Activated naive CD4-positive, alpha-beta T cell (primary cell): ENCODE measurements at places on chromosomes 7 and 10.

GRCh38 chr7:50504646-50505546, 54.7 kb upstream of the FIGNL1 start:
- DNase-seq = no peak

DNA sequence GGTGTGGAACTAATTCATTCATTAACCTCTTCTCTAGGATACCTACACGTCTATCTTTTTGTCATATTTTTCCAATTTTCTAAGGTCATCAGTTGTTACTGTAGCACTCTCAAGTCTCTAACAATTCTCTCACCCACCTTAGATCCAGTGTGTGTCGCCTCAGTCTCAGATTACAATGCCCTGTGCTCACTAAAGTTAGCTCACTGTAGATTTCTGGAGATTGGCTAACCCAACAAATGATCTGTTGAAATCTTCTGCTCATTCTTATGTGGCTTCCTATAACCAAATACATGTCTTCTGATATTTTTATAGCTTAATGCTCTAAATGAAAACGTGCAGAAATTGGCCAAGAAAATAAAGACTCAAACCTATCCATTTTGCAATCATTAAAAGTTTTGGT, 142.6 kb downstream of the SLC25A13 start:
- no peak for DNase-seq

DNA sequence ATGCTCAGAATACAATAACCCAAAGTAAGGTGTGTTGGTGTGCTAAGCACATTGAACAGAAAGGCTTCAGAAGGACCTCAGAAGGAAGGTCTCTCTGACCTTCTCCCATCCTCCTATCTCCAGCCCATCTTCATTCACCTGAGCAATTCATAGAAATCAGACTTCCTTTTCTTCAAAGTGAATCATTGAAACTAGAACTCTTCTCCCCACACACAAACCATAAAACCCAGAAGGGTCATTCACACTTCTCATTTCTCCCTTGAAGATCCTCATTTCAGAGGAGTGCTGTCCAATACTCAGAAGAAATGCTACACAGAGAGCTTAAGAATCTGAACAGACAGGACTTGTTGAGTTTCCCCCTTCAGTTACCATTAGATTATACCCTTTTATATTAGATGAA, 89.5 kb downstream of the VWDE start:
- no peak for DNase-seq

DNA sequence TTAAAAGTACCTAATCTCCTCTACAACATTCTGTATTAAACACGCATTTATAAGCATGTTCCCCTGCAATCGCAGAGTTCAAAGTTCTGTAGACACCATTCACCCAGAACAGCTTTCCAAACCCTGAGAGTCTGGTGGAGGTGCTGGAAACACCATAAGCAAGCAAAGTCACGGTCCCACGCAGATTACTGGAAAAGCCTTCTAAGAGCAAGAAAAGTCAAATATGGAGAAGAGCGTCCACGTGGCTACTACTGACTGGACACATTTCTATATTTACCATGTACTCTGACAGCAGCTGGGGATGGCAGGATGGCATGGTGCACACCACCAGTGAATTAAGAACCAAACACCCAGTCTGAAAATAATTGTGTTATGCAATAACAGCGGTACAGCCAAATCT, 97.7 kb downstream of the PARD3 start:
- DNase-seq = no peak

GRCh38 chr10:119725517-119725827, 378 bp upstream of the INPP5F start:
- no peak for DNase-seq

- no peak for DNase-seq
Observed at GRCh38 chr7:13742811-13743210, 246.7 kb downstream of the ETV1 start.

DNA sequence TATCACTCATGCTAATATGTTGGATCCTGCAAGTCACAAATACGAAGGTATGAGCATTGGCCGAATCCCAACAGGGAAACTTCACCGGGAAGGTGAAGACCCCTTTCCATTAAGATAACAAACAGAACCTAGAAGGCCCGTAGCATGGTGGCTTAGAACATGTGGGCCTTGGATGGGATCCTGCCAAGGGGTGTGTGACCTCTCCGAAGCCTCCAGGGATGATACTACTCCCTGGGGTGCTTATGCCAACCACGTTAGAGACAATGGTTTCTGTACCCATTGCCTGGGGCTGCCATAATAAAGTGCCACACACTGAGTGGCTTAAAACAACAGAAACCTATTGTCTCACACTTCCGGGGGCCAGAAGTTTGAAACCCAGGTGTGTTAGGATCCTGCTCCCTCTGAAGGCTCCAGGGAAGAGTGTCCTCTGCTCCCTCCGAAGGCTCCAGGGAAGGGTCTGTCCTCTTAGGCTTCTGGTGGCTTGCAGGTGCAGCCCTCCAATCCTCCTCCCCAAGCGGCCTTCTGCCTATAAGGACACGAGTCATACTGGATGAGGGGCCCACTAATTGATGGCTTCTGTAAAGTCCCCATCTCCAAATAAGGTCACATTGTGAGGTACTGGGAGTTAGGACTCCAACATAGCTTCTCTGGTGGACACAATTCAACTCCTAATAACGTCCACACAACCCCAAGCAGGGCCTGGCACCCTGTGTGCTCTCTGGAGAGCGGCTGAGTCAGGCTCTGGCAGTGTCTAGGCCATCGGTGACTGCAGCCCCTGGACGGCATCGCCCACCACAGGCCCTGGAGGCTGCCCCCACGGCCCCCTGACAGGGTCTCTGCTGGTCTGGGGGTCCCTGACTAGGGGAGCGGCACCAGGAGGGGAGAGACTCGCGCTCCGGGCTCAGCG, 992 bp upstream of the MGMT start:
- no peak for DNase-seq

DNA sequence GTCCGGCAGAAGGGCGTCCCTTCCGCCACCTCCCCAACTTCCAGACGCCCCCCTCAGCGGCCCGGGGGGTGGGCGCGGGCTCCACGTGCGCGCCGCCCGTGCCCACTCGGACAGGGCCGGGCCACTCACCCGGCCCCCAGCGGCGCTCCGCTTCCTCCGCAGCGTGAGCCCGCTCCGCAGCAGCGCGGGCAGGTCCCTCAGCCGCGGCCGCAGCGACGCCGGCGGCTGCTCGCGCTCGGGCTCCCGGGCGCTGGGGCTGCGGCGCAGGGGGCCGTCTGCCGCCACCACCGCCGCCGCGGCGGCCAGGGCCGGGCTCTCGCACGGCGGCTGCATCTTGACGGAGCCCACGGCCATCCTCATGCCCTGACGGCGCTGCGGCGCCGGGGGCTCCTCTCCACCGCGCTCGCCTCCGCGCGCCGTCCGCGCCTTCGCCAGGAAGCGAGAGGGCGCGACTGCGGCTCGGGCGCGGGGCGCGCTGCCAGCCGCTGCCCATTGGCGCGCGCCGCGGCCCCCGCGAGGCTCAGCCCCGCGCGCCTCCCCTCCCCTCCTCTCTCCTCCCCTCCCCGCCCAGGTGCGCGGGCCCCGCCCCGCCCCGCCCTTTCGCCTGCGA, at the start of gene RAPGEF5:
Gene RAPGEF5 (minus strand): TSS at position 454 of the 610 bp plus-strand sequence. CDS start 94 bp downstream, at position 360.
- no peak for DNase-seq

GRCh38 chr7:31814187-31814586, 127.2 kb downstream of the PPP1R17 start:
- no peak for DNase-seq

- DNase-seq = no peak
Observed at GRCh38 chr7:24141874-24142509, 142.0 kb upstream of the NPY start.

- DNase-seq = no peak
Observed at GRCh38 chr10:86393862-86394455, 27.4 kb upstream of the GRID1 start.

DNA sequence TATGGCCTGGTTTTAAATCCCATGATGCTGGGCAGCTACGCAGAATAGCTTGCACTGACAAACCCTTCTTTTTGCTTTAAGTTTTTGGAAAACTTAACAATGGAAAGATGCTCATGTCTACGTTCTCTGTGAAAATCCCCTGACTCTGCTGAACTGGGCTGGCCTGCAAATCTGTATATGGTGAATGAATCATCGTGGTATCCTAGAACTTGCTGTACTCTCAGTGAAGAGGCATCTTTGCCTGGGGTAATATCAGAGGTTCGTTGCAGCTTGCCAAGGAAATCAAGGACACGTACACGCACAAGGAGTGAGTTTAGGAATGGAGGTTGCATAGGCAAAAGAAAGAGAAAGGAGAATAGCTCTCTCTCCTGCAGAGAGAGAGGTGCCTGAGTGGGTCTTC, 382.0 kb upstream of the ADARB2 start:
- DNase-seq = no peak

GRCh38 chr7:50962962-50963374, 180.3 kb upstream of the GRB10 start:
- DNase-seq = no peak

DNA sequence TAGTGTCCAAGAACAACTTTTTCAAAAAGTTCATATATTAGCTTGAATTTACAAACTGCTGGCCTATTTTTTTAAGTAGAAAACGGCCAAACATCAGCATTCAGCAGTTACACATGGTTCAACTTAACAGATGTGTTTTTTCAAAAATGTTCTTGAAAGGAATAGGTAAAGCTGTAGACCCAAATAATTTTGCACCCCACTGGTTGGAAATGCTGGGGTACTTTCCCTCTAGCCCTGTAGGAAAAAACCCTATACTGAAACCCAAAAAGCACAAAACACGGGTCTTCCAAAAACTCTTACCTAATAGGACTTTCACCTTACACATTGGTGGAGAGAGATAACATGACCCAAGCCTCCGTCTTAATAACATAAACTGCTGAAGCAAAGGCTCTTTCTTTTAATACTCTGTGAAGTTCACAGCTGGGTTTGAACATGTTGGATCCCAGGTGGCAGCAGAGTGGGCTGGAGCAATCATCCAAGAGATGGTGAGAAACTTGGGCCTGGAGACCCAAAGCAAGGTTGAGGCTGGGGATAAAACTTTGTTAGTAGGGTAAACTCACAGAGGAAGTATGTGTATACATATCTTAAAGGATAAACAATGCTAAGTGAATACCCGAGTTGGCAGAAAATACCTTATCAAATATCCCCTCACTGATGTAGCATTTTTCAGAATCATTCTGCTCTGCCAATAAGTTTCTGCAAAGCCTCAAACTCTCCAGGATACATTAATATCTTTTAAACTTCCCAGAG, 629 bp upstream of the DNAJC9 start:
- DNase-seq = no peak

DNA sequence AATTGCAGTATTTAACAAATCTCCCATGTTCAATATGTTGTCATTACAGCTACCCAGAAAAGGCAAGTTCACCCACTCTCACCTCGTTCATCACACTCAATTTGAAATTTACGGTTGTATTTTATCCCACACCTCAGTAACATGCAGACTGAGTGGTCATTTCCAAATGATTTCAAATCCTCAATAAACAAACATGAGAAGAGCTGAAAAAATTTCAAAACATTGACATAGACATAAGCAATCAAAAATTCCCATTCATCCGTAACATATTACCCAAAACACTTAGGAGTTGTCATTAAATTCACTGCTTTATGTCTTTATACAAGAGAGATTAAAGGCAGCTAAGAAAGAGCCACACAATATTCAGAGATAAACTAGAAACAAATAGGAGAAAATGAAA, 61.7 kb upstream of the NEBL start:
- DNase-seq = no peak

GRCh38 chr10:58638388-58638787, 125.7 kb downstream of the BICC1 start:
- no peak for DNase-seq

DNA sequence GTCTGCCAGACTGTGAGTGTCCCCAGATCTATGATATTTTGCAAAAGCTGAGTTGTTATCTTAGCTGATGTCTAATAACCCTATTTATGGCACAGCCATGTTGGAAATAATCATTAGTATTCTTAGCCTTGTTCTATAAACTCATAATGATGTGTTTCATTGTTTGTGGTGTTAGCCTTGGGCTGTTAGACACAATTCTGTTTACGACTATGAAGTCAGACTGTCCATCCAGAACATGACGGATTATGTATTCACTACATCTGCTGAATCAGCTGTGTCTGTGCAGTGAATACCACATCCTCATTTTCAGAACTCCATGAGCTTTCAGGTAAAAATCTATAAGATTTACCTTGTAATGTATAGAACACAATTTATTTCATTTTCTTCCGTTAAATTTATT, 577.1 kb downstream of the NRG3 start:
- no peak for DNase-seq

- DNase-seq = no peak
Observed at GRCh38 chr10:114328874-114329273, 75.4 kb downstream of the AFAP1L2 start.

DNA sequence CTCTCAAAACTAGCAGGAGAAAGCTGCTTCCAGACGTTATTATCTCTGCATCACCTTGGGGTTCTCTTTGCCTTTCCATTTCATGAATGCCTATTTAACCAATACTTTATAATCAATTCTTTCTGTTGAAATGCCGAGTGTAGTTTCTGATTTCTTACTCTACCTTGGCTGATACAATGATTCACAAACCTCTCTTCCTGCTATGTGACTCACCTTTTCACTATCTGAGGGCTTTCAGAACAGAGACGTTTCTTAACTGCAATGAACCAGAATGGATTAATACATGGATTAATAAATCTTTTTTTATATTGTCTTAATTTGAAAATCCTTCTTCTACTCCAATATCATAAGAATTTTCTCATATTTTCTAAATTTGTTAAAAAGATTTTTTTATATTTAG, 46.4 kb upstream of the ZNF746 start:
- no peak for DNase-seq

DNA sequence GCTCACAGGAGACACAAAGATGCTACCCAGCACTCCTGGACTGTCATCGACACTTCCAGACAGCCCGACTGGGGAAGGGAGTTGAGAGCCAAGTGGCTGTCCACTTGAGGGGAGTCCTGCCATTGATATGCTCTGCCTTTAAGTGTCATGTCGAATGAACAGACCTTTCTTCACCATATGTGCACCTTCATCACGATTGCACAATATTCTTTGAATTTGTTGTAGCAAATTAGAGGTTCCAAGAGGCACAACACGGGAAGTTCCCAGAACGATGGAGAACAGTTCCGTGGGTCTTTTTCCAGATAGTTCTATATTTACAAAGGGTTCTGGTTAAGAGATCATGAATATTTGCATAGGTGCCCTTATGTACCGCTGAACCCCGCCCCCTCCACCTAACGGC, 16.0 kb downstream of the SLC18A2 start:
- no peak for DNase-seq

DNA sequence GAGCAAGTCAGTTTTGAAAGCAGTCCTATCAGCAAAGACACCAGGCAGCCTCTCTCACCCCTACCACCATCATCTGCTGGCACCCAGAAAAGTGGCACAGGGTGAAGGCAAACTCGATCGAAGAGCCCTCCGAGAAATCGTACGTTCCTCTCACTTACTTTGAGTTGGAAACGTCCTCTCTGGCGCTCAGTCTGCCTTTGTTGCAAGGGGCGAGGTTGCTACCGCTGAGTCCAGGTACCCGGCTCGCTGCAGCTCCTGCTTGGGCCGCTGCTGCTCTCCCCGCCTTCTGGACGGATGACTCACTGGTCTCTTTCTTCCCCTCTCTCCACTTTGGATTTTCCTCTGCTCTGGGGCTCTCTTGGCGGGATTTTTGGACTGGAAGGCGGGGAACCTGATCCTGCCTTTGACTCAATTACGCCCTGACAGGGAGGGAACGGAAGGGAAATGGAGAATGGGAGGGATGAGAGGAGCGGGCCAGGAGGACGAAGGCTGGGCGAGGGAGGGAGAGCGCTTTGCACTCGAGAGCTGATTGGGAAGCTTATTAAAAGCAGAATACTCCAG, at the start of gene PTN:
Gene PTN (minus strand): TSS at position 453 of the 561 bp plus-strand sequence. CDS start 88,760 bp downstream, outside the sequence.
- DNase-seq = no peak
